ENCODE measurements at places on chromosomes 16 and 17.

DNA sequence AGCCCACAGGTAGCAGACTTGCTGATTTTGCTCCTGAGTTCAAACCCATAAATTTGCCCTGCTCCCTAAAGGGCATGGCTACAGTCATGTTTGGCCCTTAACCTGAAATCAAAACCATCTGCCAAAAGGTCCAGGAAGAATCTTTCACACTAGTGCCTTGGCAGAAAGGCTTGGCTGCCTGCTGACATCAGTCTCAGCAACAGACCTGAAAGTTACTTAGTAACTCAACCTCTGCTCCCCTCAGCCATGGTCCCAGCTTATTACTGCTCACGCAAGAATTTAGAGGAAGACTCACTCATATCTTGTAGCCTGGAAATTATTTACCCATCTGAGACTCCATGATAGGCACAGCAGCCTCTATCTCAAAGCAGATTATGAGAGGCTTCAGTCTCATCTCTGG, 98.0 kb upstream of the KIF2B start:
- no peak for DNase-seq

- DNase-seq = no peak
Measured at GRCh38 chr16:84742641-84743092, 42.9 kb downstream of the USP10 start.

DNA sequence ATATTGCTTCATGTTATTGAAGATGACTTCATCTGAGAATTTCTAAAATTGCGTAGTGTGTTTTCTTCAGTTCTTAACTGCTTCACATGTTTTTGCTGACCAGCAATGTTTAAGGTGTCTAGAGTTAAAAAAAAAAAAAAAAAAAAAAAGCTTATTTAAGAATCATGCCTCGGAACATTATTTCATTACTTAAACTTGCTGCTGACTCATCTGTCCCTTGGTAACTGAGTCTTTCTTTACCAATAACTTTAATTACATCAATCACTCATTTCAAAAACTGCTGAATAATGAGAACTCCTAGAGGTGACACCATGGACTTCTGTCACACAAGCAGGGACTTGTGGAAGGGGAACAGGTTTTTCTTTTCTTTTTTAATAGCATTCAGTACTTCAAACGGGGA, 16.2 kb downstream of the IRX5 start:
- DNase-seq = no peak

- no peak for DNase-seq
Measured at GRCh38 chr17:27912964-27913363, 19.8 kb upstream of the LYRM9 start.

- DNase-seq = no peak
Measured at GRCh38 chr17:43741636-43742035, 17.0 kb downstream of the SOST start.

GRCh38 chr17:73391331-73392265, 79.8 kb upstream of the CDC42EP4 start:
- DNase-seq = no peak

- no peak for DNase-seq
Measured at GRCh38 chr16:77328768-77329167, 106.1 kb downstream of the ADAMTS18 start.

DNA sequence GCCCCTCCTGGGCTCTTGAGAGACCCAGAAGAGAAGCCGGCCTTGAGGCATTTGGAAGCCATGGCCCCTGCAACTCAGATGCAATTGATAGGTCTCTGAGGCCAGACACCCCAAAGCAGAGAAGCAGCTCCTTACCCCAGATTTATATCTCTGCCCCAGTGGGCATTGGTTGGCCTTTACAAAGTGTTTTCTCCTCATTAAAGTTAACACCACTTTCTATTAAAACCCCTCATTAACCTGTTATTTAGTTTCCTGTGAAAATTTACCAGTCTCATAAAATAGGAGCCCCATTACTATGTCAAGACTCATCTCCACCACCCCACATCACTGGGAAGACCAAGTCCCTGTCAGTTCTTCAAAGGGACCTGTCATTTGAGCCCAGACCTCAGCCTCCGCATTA, at the start of gene KRT35:
TSS of gene KRT35 (minus strand) at position 116 of the 400 bp plus-strand sequence. CDS start at position 62, 54 bp downstream.
- no peak for DNase-seq

GRCh38 chr16:85029981-85030401, 2.4 kb downstream of the KIAA0513 start:
- no peak for DNase-seq

GRCh38 chr16:4574919-4575705, 19.0 kb downstream of the C16orf96 start:
- no peak for DNase-seq

GRCh38 chr17:65914784-65915342, 277.1 kb downstream of the CEP112 start:
- no peak for DNase-seq

- DNase-seq = no peak
Measured at GRCh38 chr17:37547986-37548385, 58.3 kb downstream of the DUSP14 start.

GRCh38 chr17:22337467-22337866, 645.1 kb downstream of the KCNJ18 start:
- no peak for DNase-seq

DNA sequence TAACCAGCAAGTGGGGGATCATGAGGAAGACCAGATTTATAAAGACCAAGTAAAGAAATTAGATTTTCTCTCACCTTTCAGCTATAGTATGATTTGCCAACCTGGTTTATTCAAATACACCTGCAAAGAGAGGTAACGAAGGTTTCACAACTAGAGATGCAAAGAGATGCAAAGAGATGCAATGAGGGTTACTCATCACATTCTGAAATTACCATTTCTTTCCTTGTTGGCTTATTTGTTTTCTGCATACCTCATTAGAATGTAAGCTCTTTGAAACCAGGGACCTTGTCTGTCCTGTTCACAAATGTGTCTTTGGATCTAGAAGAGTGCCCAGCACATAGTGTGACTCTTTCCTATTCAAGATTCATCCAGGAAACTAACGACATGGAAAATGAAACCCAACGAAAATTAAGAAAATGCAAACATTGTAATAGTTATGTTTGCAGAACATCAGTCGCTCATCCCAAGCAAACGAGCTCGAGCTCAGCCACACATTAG, 9.0 kb upstream of the LONP2 start:
- DNase-seq = no peak

GRCh38 chr17:47789611-47790561, 31.7 kb downstream of the OSBPL7 start:
- peak; percentile 63 for DNase-seq

DNA sequence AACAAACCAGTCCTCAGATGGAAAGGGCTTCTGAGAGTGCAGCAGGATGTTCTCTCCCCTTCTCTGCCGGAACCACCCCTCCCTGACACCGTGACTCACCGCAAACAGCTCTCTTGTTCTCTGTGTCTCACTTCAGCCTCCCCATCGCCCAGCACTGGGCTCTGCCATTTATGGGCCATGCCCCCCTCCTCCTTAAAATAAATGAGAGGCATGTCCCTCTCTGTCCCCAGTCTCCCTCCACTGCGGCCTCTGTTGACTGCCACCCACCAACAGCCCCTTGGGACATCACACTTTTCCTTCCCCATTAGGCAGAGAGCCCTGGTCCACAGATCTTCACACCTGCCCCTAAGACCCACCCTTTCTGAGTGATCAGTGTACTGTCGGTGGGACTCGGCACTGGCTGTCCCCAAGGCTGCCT, 6.3 kb downstream of the CCDC102A start:
- DNase-seq = peak; percentile 68

- no peak for DNase-seq
Measured at GRCh38 chr17:74888469-74888868, 5.0 kb downstream of the FADS6 start.

- no peak for DNase-seq
Measured at GRCh38 chr17:33225509-33225908, 67.6 kb downstream of the ASIC2 start.

GRCh38 chr17:79800325-79801155, 3.7 kb upstream of the CBX8 start:
- peak; percentile 64 for DNase-seq
